GM12878 (cell line): ENCODE measurements at places on chromosomes 2 and 18.

DNA sequence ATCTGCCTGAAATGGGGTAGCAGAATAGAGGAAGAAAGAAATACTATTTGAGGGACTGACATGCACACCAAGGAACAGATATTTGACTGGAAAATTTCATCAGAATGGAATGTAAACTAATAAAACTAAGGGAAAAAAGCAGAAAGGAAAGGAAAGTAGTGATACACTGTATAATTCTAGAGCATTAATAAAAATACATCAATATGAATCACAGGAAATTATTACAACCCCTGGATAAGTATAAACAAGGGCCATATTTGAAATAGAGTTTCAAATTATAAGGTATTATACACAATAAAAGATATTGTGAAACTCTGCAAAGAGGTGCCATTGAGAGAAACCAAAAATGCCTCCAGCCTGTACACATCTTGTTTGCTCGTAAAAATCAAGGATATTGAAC is 149.6 kb downstream of the ICOS start:
- no peak for DNase-seq

- DNase-seq = no peak
Observed at GRCh38 chr2:144678736-144679135, 158.8 kb upstream of the ZEB2 start.

GRCh38 chr2:177242121-177242987 is 22.2 kb downstream of the NFE2L2 start:
- DNase-seq = no peak

- DNase-seq = no peak
Observed at GRCh38 chr2:85178154-85178553, 45.0 kb downstream of the TCF7L1 start.

DNA sequence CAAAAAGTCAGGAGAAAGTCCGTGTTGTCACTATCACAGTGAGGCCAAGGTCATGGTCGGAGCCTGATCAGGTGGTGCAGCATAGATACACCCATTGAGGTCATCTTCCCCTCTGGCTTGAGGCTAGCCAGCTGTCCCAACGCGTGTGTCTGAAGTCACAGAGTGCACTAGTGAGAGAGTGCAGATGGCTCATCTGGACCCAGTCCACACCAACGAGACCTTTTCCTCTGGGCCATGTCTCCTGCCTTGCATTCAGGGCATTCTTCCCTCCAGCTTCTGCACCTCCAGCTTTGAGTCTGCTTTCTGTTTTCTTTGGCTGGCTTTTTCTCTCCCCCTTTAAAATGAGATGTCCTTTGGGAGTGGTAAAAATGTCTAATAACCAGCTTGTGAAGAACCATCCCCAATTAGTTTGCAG is 146.9 kb downstream of the TDRD15 start:
- DNase-seq = no peak

GRCh38 chr2:145029873-145030272 is 510.0 kb upstream of the ZEB2 start:
- no peak for DNase-seq

DNA sequence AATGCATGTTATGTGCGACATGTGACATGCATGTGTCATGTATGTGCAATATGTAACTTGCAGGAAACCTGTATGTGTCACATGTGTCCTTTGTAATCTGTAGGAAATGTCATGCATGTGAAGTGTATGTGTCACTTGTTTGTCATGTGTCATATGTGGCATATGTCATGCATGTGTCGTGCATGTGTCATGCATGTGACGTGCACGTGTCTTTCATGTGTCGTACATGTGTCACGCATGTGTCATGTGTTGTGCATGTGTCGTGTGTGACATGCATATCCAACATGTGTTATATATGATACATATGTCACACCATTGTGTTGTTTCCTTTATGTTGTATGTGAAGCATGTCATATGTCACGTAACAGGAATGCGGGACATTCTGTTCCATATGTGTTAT is 2153.2 kb upstream of the PIK3C3 start:
- DNase-seq = no peak

- no peak for DNase-seq
Observed at GRCh38 chr2:30504731-30505130, 57.7 kb downstream of the LCLAT1 start.

- DNase-seq = no peak
Observed at GRCh38 chr2:130349174-130349573, 6.5 kb downstream of the IMP4 start.

- DNase-seq = no peak
Observed at GRCh38 chr2:95240091-95240490, 32.8 kb downstream of the ZNF892 start.

DNA sequence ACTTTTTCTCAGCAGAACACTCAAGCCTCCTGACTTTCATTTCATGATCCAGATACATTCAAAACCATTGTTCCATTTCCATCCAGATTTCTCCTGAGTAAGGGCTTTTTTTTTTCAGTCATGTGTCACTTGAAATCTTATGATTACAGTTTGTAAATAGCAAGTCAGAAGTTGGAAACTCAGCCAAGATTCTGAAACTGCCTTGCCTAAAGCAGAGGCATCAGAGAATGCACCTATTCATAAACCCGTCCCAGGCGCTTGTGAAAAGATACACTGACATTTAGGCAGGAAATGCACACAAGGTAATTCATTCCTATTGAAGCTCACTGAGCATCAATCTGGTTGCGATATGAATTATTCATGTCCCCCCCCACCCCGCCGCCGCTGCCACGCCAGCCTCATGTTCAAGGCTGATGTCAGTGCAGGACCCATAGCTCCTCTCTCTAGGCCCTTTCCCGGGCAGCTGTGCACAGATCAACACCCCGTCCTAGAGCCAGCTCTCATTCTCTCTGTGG is 30.4 kb upstream of the MGAT4A start:
- DNase-seq = no peak

GRCh38 chr18:77208964-77209363 is 40.7 kb upstream of the GALR1 start:
- DNase-seq = peak; percentile 34

DNA sequence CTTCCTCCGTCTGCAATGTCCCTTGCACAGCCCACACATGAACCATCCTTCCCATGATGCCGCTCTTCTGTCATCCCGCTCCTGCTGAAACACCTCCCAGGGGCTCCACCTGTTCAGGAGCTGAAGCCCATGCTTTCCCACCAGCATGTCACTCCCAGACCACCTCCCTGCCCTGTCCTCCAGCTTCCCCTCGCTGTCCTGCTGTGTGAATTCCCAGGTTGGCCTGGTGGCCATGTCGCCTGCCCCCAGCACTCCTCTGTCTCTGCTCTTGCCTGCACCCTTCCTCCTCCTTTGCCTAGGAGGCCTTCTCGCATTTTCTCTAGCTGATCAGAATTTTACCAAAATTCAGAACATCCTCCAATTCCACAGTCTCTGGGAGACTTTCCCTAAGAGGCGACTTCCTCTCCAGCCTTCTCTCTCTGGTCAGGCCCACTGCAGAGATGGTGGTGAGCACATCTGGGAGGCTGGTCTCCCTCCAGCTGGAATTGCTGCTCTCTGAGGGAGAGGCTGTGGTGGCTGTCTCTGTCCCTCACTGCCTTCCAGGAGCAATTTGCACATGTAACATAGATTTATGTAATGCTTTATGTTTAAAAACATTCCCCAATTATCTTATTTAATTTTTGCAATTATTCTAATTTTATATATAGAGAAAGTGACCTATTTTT is 8.9 kb upstream of the IL1RL2 start:
- no peak for DNase-seq

DNA sequence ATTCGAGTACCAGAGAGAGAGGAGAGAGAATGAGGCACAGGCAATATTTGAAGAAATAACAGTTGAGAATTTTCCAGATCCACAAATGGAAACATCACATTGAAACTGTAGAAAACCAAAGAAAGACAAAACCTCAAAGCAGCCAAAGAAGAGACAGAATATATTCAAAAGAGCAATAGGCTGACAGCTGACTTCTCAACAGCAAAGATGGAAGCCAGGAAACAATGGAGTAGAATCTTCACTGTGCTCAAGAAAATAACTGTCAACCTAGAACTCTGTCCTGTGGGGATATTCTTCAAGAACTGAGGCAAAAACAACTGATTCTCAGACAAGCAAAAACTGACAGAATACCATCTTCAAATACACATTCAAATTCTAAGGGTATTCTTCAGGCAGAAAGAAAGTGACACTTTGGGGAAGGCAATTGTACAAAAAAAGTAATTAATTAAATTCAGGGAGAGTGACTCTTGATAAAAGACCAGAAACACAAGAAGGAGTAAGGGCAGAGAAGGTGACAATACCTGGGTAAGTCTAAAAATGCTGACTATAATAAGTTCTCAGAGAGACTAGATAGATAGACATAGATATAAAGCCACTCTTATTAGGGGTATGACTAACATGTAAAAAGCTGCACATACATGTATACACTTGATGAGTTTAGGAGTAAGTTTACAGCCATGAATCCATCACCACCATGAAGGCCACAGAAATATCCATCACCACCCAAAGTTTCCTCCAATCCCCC is 25.6 kb downstream of the ANKMY1 start:
- DNase-seq = no peak

DNA sequence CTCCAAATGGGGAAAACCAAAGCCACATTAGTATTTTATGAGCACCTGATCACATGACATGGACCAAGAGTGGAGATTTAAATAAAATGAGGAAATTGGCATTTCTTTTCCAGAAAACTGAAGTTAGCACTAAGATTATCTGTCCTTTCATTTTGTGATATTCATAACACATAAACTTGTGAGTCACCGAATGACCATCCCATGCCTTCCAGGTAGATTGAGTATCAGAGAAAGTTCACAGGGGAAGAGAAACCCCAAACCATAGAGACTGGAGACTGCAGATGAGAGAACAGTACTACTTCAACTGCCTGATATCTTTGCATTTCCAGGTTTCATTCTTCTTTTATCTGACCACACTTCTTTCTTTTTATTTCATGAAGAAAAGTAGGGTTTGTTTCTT is 176.3 kb upstream of the LRP1B start:
- DNase-seq = no peak

DNA sequence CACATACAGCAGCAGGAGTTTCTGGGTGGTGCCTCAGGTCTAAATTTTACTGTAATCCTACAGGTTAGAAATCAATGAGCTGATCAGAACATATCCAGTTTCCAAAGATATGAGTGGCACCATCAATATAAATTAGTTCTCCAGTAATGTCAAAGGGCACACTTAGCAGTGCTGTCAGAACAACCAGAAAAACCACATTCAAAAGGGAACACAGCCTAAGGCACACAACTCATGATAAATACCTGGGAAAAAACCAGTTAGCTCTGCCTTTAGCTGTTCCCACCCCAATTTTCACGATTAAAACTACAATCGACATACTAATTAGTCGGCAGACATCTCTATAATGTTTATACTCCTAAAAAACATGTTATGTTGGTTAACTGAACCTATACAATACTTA is 31.5 kb downstream of the ATP8B1 start:
- no peak for DNase-seq

GRCh38 chr2:237552908-237553307 is 13.5 kb upstream of the PRLH start:
- no peak for DNase-seq

- no peak for DNase-seq
Observed at GRCh38 chr2:231987124-231987727, 25.7 kb downstream of the DIS3L2 start.

DNA sequence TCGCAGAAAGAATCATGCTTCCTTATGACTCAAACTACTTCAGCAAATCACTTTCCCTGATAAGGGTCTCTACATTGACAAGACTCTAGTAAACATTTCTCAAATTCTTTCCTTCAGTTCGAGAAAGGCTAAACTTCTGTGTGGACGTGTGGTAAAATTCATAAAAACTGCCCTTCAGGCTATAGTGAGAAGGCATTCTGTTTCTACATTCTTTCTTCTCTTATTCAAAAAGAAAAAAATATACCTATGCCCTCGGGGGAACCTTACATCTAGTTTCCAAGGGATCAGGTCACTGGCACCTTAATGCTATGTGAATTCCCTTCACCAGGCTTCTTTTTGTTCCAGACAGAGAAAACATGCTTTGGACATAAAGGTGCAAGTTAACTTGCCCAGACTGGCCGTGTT is 4.9 kb downstream of the VIT start:
- no peak for DNase-seq

DNA sequence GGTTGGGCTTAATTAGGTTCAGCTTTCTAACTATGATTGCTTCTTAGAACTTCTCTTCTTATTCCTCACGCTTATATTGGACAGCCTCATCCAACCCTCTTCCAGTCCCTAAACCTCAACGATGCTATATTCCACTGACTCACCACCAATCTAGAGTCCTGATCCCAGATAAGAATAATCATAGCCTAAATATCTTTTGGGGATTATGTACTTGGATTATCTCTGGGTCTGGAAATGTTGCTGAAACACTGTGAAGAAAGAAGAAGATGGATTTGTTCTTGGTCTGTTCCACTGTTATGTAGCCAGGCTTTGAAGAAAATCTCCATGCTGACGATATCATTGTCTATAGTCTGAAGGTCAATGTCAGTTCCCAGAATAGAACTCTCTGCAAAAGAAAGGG is 26.9 kb downstream of the DOK1 start:
- no peak for DNase-seq

GRCh38 chr2:136238286-136239078 is 120.5 kb upstream of the CXCR4 start:
- DNase-seq = peak; percentile 78

GRCh38 chr18:78955051-78955450 is 24.6 kb upstream of the SALL3 start:
- no peak for DNase-seq

DNA sequence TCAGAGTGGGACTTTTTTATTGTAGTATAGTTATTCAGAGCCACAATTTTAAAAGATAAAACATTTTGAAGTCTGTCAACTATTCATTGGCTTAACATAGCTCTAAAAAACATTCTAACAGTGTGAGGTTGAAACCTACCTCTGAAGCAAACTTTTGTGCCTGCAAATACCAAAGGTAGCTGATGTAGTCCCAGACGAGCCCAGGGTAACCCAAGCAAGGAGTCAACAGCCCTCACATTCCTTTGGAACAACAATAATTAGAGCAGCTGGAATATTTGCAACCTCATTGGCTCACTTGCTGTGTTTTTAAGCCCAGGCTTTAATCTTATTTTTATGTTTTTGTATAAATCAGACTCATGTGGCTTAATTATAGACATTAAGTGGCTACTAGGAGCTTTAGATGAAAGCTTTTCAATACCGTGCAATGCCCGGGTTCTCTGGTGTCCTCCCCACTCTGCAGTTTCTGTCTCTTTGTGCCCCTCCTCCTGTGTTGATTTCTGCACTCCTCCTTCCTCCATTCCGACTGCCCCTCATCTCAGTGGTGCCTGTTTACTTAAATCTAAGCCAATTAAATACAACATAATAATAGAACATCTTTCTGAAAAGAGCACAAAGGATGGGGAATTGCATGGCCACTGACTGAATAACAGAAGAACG is 157.9 kb upstream of the UNC80 start:
- DNase-seq = no peak

- peak; percentile 88 for DNase-seq
Observed at GRCh38 chr2:85852937-85853498, 35.8 kb downstream of the ST3GAL5 start.

GRCh38 chr2:201343559-201343958 is 13.6 kb downstream of the FLACC1 start:
- DNase-seq = no peak
